ENCODE measurements at places on chromosomes 7 and 10. TPM values are rescaled to one million over a fixed set of nuclear protein-coding genes. Genes with fewer than 3 reads are reported as not detected.
A peak's percentile ranks its signal among the peaks of the same experiment; 100 is the strongest.

Gene MRPL32
- 89.7 TPM for total RNA-seq

DNA sequence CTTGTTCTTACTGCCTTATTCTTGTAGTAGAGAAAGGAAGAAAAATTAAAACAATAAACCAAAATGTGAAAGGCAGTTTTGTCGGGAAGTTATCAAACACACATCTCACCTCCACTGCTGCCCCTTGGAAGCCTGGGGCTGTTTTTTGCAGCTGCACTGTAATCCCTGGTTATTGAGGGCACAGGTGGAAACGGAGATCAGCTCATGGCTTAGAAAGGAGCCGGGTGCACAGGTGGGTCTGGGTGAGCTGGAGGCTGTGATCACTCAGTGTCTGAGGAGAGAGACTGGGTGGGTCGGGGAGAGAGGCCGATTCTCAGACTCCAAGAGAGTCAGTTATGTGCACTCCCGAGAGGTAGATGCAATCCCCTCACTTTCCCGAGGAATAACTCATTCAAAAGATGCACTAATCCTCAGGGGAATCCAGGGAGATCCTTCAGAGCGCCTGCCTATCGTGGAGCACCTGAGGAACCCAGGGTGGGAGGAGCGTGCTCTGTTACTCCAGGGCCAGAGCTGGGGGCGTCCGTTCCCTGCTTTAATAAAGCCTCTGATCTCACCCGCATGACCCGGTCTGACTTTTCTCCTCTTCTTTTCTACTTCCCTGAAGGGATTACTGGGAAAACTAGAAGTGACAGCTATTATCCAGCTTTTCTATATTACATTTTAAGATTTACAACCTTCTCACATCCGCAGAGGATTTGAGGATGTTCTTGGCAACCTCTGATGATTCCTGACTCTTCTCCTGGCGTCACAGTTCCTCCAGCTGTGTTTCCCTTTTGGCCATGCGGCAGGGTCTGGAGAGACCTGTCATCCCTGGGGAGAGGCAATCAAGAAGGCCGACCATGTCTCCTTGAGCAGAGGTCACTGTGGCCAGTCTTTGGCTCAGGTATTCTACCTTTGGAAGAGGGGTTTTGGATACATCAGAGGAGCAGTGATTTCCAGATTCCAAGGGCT, 82.1 kb downstream of the CAMK1D start:
- no peak for DNase-seq

- DNase-seq, result no peak
These were observed 747.8 kb downstream of the GRID1 start for GRCh38 chr10:85618841-85619240.

DNA sequence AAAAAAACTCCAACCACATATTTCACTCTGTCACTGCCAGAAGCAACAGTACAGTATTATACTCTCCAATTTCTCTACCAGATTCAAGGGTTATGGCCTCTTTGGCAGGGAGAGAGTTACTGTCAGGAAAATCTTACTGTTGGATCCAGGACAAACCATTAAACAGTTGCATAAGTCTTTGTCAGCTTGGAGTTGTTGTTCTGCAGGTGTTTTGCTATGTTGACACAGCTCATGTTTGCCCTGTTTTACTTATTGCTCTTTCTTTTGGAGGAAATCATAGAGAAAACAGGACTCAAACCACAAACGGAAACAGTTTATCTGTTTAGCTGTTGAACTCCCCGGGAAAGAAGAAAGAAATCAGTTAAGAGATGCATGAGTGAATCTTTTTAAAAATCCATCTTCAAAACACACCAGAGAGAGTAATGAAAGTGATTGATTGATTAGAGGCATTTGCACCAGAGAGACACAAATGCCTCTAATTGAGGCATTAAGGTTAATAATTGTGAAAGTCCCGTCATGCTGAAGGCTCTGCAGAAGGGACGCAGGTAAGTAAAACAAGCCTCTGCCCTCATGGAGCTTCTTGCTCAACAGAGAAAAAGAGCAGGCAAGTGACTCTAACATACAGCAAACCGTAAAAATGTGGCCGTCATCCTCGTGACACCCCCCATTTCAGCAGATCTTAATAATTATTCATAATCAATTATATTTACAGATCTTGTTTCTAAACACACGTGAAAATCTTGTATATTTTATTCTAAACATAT, 38.7 kb upstream of the ARHGAP21 start:
- DNase-seq, result peak; percentile 7

DNA sequence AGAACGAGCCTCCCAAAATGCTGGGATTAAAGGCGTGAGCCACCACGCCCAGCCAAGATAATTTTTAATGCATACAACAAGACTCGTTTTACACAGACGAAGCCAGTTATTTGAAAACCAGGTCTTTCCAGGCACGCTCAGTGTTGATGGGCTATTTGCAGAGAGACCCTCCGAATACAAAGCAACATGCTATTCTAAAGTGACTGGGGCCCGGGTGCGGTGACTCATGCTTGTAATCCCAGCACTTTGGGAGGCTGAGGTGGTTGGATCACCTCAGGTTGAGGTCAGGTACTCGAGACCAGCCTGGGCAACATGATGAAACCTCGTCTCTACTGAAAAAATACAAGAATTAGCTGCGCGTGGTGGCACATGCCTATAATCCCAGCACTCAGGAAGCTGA, 795 bp upstream of the AZGP1 start:
- DNase-seq, result no peak
